ENCODE measurements at places on chromosomes 3 and 15. TPM values are rescaled to one million over a fixed set of nuclear protein-coding genes. Genes with fewer than 3 reads are reported as not detected.

Gene COLQ
- total RNA-seq: not detected

DNA sequence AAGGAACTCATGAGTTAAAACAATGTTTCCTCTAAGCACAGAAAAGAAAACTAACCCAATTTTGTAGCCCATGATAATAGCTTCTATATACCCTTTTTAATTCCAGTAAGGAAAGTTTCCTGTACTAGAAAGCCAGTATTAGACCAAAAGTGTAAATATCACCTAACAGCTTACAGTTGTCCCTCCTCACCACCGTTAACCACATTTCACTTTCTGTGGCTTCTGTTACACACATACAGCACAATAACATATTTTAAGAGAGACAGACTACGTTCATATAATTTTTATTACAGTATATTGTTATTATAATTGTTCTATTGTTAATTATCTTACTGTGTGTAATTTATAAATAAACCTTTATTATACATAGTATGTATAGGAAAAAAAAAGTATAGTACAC lies 74.1 kb downstream of the ZNF280D start:
- DNase-seq: no peak

GRCh38 chr3:72290859-72291638 lies 506.1 kb upstream of the PROK2 start:
- DNase-seq: no peak

DNA sequence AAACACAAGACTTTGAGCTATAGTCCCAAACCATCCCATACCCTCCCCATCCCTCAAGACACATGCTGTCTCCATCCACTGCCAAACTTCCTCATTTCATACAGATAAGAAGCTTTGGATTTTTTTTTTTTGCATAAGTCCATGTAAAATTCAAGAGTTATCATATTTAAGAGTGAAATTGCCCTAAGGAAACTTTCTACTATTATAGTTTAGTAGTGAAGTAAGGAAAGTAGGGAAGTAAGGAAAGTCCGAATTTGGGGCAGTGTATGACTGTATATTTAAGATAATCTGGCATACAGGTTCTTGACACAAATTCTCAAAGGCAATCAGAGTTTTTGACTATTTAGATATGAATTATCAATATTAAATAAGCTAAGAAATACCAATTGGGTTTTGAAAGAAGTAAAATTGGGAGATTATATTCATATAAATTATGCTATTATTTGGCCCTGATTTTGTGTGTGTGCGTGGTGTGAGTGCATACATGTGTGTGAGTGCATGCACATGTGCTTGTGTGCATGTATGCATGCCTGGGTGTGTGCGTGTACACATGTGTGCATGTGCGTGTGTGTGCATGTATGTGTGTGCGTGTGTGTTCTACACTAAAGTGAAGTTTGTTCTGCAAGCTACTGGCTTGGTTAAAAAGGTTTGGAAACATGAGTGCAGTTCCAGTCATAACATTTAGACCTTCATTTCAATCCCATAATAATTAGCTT lies 83.6 kb upstream of the MBNL1 start:
- DNase-seq: no peak

- DNase-seq: no peak
These were observed 348.3 kb downstream of the CGGBP1 start for GRCh38 chr3:87710511-87710910.

Gene RTP1
- not detected for total RNA-seq

GRCh38 chr15:91855241-91855640 lies 1.7 kb downstream of the SLCO3A1 start:
- DNase-seq: no peak

- DNase-seq: no peak
These were observed 307.1 kb downstream of the TLE3 start for GRCh38 chr15:69790632-69791031.

GRCh38 chr3:72312339-72312738 lies 527.4 kb upstream of the PROK2 start:
- DNase-seq: no peak

- no peak for DNase-seq
These were observed 303.3 kb downstream of the ARRDC4 start for GRCh38 chr15:98263787-98264186.

- DNase-seq: peak; percentile 95
These were observed 19.8 kb upstream of the NUDT16 start for GRCh38 chr3:131361464-131362421.

DNA sequence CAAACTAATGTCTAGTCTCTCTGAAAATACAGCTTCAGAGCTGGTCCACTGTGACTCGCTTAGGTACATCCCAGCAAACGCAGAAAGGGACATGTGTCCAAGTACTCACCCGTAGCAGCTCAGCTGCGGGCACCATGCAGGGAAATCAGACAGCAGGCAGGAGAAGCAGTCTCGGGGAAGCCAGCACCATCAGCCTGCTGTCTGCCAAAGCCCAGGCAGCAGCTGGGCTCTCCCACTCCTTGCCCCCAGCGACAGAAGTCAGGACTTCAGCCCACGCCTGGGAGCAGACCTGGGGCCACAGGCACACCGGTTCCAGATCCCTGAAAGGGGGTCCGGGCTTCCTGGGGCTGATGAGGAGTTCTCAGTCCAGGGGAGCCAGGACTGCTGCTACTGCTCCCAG lies 34.9 kb downstream of the SEMA5B start:
- no peak for DNase-seq

Gene TMEM89
- not detected for total RNA-seq

- DNase-seq: no peak
These were observed 67.6 kb downstream of the FNDC3B start for GRCh38 chr3:172106989-172107388.

- no peak for DNase-seq
These were observed 19.1 kb upstream of the EPB42 start for GRCh38 chr15:43239732-43240491.

DNA sequence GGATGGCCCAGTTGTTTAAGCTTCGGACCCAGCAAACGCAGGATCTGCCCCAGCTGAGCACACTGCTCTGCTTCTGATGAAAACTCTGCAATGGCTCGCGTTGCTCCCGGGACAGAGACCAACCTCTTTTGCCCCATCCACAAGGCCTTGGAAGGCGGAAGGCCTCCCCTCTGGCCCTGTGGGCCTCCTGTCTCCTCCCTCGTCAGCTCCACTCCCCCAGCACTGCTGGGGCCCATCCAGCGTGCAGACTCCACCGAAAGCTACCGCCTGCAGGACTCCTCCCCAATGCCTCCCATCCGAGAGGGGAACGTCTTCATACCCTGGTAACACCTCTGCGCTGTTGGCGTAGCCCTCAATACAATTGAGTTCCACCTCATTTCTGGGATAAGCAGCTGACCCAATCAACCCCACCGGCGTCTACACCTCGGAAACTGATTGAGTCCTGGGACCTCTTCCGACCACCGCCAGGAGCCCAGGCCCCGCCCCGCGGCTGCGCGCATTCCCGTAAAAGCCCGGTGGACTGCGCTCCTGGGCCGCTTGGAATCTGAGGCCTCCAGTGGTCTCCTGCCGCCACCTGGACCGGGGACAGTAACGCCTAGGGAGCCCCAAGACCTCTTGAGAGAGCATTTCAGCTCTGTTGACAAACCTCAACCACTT lies at the start of gene PRR23E:
Gene PRR23E (plus strand): TSS at position 556 of the 657 bp plus-strand sequence. CDS start 3,555 bp downstream, outside the sequence.
- DNase-seq: no peak

- DNase-seq: no peak
These were observed 41.3 kb downstream of the NEK11 start for GRCh38 chr3:131067983-131068382.

GRCh38 chr15:74619916-74620635 lies 4.4 kb downstream of the CLK3 start:
- no peak for DNase-seq

DNA sequence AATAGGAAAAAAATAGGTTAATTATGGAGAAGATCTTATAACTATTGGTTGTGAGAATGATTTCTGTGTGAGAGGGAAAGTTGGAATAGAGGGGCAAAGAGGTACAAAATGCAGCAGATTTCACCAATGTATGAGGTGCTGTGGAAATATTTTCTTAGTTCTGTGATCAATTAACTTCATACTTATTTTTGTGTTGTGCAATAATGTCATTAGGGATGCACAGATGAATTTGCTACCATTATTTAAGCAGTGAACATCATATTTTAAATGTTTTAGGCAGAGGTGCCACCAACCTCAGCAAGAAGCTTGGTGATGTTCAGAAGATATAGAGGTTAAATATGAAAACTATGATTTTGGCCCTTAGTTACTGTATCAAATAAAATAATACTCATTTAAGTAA lies 21.6 kb downstream of the MBNL1 start:
- DNase-seq: no peak

GRCh38 chr3:150751781-150752263 lies 11.1 kb downstream of the SIAH2 start:
- DNase-seq: peak; percentile 59

DNA sequence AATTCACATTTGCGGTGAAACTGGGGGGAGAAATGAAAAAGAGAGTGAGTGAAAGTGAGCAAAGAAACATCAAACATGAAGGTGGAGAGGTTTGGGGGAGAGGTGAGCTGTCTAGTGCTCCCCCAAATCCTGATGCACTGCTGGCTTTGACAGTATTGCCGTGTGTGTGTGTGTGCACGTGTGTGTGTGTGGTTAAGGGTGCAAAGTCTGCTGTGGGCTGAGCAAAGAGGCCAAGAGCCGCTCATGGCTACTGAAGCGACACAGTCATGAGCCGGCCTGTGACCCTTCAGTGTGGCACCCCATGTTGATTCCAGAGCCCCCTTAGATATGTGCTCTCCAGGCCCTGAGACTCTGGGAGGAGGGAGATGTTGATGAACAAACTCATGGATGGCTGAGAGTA lies 94.3 kb downstream of the DGKG start:
- DNase-seq: no peak

Gene RAB11A
- 233 TPM for total RNA-seq

Data from HT-29 (cell line).